GM12891 (cell line): ENCODE measurements at places on chromosomes 1 and 21.
A peak's percentile ranks its signal among the peaks of the same experiment; 100 is the strongest.

- DNase-seq: peak; percentile 23
Observed at GRCh38 chr1:15627343-15627988, 10.2 kb downstream of the DDI2 start.

DNA sequence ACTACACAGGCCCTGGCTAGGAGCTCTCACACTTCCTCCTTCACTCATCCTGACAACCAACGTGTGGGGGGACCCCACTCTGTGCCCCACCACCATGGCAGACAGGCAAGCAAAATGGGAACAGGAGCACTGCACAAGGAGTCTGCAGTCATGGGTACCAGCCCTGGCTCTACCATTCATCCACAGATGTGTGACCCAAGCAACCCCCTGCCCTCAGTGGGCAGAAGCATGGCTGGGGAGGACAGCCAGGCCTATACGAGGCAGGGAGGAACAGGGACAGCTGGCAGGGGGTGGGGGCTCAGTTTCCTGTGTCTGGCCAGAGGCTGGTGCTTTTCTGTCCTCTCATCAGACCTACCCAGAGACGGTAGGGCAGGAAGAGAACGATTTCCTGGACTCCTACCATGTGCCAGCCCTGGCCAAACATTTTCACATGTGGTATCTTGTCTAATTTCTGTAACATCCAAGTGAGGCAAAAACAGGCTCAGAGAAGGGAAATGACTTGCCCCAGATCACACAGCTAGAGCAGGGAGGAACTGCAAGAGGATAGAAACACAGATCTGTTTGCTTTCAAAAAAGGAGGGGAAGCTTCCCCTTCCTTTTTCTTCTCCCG, 178.0 kb downstream of the HIVEP3 start:
- DNase-seq: no peak

- no peak for DNase-seq
Observed at GRCh38 chr1:184030433-184031091, 7.0 kb downstream of the COLGALT2 start.

GRCh38 chr1:210448297-210448892, 119.7 kb downstream of the HHAT start:
- DNase-seq: peak; percentile 7

GRCh38 chr1:66938613-66939012, 13.8 kb downstream of the MIER1 start:
- no peak for DNase-seq

DNA sequence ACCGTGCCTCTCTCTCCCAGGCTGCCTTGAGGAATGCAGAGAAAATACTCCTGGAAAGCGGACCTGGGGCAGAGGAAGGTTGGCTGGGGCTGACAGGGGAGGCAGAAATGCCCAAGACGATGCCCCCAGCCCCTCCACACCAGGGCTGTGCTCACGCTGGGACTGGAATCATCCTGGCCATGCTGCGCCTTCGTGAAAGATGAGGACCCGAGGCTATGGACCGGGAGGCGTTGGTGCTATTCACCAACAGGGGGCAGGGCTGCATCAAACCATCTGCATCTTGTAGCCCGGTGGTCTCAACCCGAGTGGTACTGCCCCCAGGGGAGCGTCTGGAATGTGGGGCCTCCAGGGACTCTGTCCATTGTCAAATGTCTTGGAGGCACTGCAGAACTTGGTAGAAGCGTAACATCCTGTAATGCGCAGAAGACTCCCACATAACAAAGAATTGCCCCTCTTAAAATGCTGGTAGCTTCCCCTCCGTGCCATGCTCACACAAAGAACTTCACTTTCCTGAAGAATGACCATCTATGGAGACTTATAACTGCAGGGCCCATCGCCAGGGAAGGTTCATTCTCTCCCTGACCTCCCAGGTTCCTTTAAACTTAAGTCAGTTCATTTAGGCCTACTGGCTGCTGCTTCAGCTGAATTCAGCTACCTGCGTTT, 251.2 kb downstream of the RRAGC start:
- peak; percentile 46 for DNase-seq

- DNase-seq: peak; percentile 29
Observed at GRCh38 chr1:23019863-23020625, 776 bp downstream of the KDM1A start.

GRCh38 chr21:45801989-45802388, 158.5 kb downstream of the PCBP3 start:
- DNase-seq: no peak

GRCh38 chr1:160789702-160790611, 6.0 kb upstream of the LY9 start:
- no peak for DNase-seq

DNA sequence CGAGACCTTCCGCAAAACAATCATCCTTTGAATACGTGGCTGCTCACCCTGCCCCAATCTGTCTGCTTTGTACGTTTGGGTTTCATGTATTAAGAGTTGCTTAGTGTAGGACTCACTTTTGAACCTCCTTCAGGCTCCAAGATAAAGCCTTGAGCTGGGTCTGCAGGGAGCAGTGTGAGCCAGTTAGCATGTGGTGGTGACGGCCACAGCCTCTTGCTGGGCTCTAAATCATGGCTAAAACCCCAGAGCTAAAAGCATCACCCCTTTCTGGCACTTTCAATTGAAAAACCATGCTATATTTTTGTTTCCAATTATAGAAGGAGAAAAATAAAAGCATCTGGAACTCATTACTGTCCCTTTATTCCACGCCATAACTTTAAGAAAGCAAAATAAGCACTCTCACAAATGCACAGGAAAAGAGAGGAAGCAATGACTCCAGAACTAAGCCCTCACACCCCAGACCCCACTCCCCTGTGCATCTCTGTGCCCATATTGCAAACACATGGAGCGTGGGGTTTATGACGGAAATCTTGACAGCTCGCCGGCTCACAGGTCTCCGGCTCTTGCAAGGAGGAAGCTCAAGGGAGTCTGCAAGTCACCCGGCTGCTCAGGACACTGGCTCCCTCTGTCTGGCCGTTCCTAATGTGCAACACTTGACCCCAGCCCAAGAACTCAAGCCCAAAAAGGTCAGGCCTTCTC, 135.5 kb downstream of the MIS18A start:
- no peak for DNase-seq

- no peak for DNase-seq
Observed at GRCh38 chr21:21971384-21971783, 973.2 kb downstream of the NCAM2 start.

DNA sequence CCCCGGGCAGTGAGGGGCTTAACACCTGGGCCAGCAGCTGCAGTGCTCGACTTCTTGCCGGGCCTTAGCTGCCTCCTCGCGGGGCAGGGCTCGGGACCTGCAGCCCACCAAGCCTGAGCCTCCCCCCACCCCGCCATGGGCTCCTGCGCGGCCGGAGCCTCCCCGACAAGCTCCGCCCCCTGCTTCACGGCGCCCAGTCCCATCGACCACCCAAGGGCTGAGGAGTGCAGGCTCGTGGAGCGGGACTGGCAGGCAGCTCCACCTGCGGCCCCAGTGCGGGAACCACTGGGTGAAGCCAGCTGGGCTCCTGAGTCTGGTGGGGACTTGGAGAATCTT, 67.8 kb upstream of the NR5A2 start:
- no peak for DNase-seq

DNA sequence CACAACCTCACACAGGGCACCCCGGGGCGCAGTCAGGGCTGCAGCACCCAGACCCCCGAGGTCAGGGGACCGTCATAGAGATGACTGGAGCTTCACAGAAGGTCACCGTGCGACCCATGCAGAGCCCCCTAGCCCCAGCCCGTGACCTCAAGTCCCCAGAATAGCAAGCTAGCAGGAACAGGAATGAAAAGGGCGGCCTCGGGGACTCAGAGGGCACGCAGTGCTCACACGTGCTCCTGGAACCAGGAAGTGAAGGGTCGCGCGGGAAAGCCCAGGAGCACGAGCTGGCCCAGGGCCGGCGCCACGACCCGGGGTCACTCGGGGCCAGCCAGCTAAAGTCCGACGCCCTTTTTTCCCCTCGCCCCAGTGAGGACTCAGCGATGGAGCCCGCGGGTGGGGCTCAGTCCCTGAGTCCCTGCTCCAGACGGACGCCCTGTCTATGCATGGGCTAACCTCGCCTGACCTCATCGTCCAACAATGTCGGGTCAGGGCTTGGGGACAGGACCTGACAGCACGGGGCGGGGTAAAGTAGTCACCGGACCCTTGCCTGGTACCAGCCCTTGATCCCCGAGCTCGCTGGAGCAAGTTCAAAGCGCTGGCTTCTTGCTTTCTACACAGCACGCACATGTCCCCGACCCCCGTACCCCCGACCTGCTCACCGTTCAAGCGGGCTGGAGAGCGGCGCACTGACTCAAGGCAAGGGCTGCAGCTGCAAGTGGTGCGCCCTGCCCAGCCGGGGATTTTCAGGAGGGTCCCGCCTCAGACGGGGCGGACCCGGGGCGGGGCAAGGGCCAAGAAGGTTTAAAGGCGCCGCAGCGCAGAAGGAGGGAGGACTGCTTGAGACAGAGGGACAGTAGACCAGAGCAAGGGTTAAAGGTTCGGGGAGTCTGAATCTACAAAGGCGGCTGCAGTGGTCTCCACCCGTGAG, at the start of gene TAGLN2:
TAGLN2 (minus strand) TSS at position 717 of the 928 bp plus-strand sequence. CDS start 4,998 bp downstream, outside the sequence.
- DNase-seq: peak; percentile 96

- DNase-seq: no peak
Observed at GRCh38 chr1:29062157-29062942, 61.4 kb downstream of the TMEM200B start.

- DNase-seq: no peak
Observed at GRCh38 chr1:214823311-214824117, 220.5 kb downstream of the CENPF start.
